ENCODE measurements at places on chromosomes 11 and 22.

- DNase-seq: no peak
These were observed 31.0 kb downstream of the PAX6 start for GRCh38 chr11:31780078-31780477.

DNA sequence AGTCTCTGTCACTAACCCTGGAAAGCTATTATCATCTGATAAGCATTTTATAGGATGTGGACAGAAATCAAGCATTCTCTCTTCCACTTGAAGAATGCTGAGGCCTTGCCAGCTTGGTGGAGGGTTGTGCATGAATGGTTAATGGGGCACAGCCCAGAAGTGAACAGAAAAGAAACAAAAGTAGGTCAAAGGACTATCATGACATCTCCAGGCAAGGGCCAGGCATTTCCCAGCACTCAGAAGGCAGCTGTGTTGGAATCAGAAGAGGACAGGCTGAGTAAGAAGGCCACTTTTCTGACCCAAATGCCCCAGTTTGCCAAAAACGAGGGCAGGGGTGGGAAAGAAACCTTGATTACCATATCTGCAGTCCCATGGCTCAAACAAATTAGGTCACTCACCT is 12.4 kb downstream of the TENM4 start:
- no peak for DNase-seq

- DNase-seq: peak; percentile 97
These were observed 5.2 kb downstream of the SBF1 start for GRCh38 chr22:50469377-50470305.

GRCh38 chr22:40019100-40019499 is 24.3 kb downstream of the FAM83F start:
- no peak for DNase-seq

- no peak for DNase-seq
These were observed 100.8 kb downstream of the TP53I11 start for GRCh38 chr11:44849922-44850321.

- no peak for DNase-seq
These were observed 57.8 kb upstream of the PSMA1 start for GRCh38 chr11:14577835-14578529.

DNA sequence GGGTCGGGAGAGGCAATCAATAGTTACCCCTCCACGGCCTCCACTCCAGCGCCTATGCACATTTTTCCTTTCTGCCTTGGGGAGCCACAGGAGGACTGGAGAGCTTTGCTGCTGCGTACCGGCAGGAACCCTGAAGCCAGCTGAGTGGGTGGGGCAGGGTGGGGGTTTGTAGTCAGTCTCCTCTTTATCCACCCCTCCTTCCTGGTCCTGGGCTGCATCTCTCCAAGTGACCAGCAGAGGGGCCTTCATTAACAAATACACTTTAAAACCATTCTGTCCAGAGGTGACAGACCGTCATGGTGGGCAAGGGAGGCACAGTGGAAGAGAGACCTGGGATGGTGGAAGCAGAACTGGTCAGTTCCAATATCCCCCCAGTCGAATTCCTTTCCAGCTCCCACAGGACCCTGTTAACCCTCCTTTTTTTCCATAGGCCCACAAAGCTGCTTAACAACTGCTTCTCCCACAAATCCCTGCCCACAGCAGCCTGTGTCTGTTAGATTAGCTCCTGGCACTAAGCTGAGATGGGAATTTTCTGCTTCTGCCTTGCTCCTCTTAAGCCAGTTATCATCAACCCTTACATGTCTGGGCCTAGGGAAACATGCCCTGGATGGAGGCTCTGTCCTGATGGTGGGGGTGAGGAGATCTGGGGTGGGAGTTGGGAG is 3.9 kb upstream of the ABCG4 start:
- no peak for DNase-seq

Measured in activated CD4-positive, alpha-beta T cell treated with anti-CD3 and anti-CD28 coated beads, Interleukin-2, amount 50 U/mL, for 1 hour (primary cell).